ENCODE measurements at places on chromosomes 4 and X. TPM values are rescaled to one million over a fixed set of nuclear protein-coding genes. Genes with fewer than 3 reads are reported as not detected.

DNA sequence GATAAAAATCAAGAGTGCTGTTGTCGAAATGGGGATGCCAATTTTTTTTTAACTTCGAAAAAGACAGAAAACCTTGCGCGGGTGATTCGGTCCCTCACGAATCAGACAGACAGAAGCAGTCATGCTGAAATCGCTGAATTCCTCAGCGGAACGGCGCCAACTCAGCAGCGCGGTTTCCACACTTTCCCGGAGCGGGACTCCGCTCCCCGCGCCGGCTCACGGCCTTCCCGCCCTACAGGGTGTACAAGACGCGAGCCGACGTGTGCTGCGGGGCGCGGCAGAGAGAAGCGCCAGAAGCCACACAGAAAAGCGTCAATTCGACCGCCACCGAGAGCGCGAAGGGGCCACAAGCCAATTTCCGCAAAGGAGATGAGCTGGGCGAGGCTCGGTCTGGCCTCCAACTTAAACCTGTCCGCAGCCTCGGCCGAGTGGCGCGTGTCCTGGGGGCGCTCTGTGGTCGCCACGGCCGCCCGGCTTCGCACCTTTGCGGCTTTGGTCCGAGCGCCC is 1.3 kb downstream of the NEXMIF start:
- peaks cover 3% of the 10 kb centered on the region for H3K4me1 ChIP-seq
- H3K27me3 ChIP-seq: no peaks in the 10 kb centered on the region
- no peaks in the 10 kb centered on the region for H3K36me3 ChIP-seq

DNA sequence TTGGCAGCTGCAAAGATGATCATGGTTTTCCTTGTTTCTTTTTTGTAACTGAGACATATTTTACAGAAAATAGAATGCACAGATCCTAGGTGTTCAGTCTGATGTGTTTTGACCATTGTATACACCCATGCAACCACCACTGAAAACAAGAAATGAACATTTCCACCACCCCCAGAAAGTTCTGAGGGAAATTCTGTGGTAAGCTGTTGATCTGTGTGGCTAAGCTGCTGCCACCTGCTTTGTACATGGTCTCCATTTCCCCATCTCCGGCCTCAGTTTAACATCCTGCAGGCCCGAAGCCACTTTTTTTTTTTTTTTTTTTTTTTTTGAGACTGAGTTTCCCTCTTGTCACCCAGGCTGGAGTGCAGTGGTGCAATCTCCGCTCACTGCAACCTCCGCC is 65.3 kb downstream of the NYX start:
- H3K27me3 ChIP-seq: no peaks in the 10 kb centered on the region
- H3K27ac ChIP-seq: no peak overlapping the region
- no peak overlapping the region for H3K4me3 ChIP-seq
- H3K36me3 ChIP-seq: no peaks in the 10 kb centered on the region
- no peaks in the 10 kb centered on the region for H3K4me1 ChIP-seq

- peak; percentile 80 for DNase-seq
- H3K27me3 ChIP-seq: no peaks in the 10 kb centered on the region
- H3K36me3 ChIP-seq: no peaks in the 10 kb centered on the region
- peaks cover 42% of the 10 kb centered on the region for H3K4me1 ChIP-seq
- no peak overlapping the region for H3K4me3 ChIP-seq
- no peak overlapping the region for H3K27ac ChIP-seq
Observed at GRCh38 chr4:52250154-52250553, 199.1 kb downstream of the SPATA18 start.

DNA sequence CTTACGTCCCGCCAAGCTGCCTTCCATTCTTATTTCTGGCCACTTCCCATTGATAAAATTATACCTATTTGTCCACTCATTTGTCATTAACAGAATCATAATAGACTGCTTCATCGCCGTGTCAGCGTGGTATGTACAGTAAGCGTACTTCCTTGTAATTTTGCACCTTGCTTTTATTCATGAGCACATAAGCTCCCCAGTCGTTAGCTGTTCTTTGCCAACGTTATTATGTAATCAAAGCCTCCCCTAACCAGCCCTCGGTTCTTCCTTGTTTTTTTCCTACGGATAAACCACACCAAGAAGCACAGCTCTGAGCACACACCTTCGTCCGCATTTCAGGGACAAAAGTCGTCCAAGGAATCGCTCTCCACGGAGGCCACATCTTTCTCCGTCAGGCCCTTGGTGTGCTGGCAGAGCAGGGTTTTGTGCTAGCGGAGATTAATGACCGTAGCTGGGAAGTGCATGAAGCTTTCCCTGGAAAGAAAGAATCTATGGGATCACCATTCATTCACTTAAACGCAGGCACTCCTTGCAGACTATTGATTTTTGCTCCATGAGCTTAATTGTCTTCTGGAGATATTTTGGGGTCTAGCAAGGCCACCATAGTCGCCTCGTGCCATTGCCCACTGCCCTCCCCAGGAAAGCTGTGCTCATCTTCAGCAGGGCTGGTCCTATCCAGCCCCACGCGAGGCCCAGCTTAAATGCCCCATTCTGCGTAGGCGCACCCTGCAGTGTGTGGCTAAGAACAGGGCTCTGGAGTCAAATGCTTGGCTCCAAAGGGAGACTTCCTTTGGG is 200.9 kb upstream of the PSAPL1 start:
- H3K36me3 ChIP-seq: no peaks in the 10 kb centered on the region
- H3K27ac ChIP-seq: no peak overlapping the region

EDNRA gene
- total RNA-seq: 8.8 TPM

- H3K4me3 ChIP-seq: no peak overlapping the region
- peaks cover 7% of the 10 kb centered on the region for H3K27me3 ChIP-seq
- no peaks in the 10 kb centered on the region for H3K36me3 ChIP-seq
- H3K27ac ChIP-seq: no peak overlapping the region
- DNase-seq: no peak
Observed at GRCh38 chr4:40193016-40193571, 3.7 kb upstream of the RHOH start.

DNA sequence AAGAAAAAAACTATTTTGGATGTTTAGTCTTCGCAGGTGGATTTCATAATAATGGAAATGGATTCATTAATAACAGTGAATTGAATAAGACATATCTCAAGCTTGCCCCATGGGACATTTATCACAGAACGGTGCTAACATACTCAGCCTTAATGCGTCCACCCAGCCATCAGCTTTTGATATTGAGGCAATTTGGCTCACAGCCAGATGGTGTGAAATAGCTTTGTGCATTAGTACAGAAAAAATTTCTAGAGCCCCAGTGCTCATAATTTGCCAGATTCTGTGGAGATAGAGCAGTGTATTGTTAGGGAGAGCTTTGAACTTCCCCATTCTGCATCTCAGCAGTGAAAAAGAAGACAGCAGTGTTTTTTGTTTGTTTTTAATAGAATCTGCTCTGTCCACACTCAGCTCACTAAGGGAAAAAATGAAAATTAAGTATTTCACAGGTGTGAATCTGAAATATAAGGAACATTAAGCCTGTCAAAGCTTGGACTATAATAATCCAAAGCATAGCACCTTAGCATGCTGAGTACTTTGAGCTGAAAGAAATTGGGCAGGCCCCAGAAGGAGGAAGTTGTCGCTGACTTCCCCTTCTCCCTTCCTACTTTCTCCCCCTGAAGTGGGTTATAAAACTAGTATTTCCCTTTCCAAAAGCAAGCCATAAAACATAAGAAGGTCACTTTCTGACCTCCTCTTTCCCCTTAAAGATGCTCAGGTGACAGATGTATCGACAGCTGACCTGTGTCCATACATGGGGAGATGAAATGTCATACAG is 295.8 kb downstream of the MAGEB5 start:
- H3K4me1 ChIP-seq: no peaks in the 10 kb centered on the region
- H3K4me3 ChIP-seq: no peak overlapping the region
- H3K27ac ChIP-seq: no peak overlapping the region
- H3K27me3 ChIP-seq: no peaks in the 10 kb centered on the region

- DNase-seq: no peak
- H3K36me3 ChIP-seq: no peaks in the 10 kb centered on the region
- H3K27ac ChIP-seq: no peak overlapping the region
- no peak overlapping the region for H3K4me3 ChIP-seq
Observed at GRCh38 chr4:93319041-93319440, 509.5 kb upstream of the ATOH1 start.

GRCh38 chrX:93322110-93322509 is 351.3 kb downstream of the NAP1L3 start:
- DNase-seq: no peak
- H3K27ac ChIP-seq: no peak overlapping the region
- no peaks in the 10 kb centered on the region for H3K4me1 ChIP-seq
- H3K36me3 ChIP-seq: no peaks in the 10 kb centered on the region
- H3K4me3 ChIP-seq: no peak overlapping the region

DNA sequence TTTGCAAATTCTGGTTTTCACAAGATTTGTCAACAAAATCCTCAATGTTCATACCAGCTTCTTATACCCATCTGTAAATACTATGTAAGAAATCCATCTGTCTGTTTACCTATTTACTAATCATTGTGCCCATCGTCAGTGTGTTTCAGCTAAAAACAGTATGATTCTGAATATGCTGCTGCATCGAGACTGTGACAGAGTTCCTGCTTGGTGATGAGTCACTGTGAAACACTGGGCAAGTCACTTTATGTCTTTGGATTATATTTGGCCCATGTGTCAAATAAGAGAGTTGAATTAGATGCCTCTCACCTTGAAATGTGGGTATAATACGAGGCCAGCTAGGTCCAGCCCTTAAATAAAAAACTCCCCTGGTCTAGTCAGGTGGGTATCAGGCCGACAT is 79.3 kb downstream of the CBLL2 start:
- H3K27ac ChIP-seq: no peak overlapping the region
- no peak overlapping the region for H3K4me3 ChIP-seq
- H3K4me1 ChIP-seq: no peaks in the 10 kb centered on the region
- no peak for DNase-seq

DNA sequence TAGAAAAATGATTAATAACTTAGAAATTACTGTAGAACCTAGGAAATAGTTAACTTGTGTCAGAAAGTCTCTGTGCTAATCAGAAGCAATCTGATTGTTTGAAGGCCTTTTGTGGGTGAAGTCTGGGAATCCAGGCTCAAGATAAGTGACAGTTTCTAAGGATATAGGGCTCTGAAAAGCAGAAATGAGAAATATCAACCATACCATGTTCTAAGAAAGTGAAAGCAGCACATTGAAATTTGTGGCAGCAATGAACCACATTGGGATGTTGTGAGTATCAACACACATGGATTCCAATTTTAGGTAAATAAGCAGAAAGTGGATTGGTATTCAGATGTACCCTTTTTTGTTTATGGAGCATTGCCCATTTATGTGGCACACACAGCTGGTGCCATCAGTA is 464.6 kb downstream of the IL15 start:
- no peaks in the 10 kb centered on the region for H3K27me3 ChIP-seq
- no peaks in the 10 kb centered on the region for H3K4me1 ChIP-seq
- no peaks in the 10 kb centered on the region for H3K36me3 ChIP-seq
- DNase-seq: no peak
- H3K27ac ChIP-seq: no peak overlapping the region

DOK7 gene
- 35.7 TPM for total RNA-seq

DNA sequence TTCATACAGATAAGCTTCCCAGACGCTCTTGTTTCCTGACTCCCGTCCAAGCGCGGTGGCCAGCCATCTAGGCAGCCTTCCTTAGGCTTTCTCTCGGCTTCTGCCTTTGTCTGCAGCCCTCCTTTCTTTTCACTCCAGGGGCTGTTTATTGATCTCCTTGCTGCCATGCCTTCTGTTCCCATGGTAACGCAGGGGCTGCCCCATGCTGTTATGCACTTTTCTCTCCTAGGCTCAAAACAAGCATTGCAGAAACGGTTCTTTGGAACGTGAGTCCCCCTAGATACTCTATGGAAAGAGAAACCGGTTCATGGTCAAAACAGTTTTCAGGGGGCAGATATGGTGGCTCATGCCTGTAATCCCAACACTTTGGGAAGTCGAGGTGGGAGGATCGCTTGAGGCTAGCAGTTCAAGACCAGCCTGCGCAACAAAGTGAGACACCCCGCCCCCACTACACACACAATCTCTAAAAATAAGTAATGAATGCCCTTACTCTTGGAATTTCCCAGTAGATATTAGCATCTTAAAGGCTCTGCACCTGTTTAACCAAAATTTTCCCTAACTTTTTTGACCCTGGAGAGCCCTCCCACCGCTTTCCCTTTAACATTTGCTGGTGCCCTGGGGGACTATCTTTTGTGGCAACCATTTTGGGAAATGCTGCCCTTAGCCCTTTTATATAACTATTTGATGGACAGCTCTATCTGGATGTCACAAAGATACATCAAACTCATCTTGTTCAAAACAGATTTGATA is 53.9 kb upstream of the ZNF157 start:
- no peaks in the 10 kb centered on the region for H3K4me1 ChIP-seq
- no peak for DNase-seq
- H3K27me3 ChIP-seq: no peaks in the 10 kb centered on the region
- no peak overlapping the region for H3K4me3 ChIP-seq
- H3K27ac ChIP-seq: no peak overlapping the region

DNA sequence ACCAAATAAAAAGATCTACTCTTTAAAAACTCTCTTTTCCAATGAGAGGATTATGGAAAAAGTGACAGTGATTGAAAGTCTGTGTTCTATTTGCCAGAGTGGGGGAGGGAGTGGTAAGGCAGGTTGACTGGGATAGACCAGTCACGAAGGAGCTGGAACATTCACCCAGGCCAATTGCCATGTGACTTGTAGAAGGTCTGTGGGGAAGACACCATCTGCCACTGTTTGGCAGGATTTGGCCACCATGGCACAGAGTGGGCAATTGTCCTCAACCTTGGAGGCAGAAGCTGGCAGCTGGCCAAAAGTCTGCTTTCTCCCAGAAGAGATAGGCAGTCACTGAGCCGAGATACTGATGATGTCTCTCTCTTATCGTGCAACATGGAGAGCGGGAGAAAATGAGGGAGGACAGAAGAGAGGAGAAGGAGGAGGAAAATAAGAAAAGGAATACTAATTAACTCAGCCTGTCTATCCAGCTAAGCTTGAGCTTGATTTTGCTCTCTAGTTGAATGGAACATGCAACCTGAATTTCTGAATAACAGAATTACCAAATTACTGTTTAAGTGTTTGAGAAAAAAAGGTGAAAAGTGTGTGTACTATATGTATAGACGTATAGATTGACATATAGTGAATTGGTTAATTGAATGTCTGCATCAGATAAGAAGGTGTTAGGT is 267.1 kb downstream of the ARHGAP24 start:
- H3K27me3 ChIP-seq: no peaks in the 10 kb centered on the region
- H3K27ac ChIP-seq: peak overlapping the region; percentile 15
- H3K36me3 ChIP-seq: no peaks in the 10 kb centered on the region
- DNase-seq: peak; percentile 39

GRCh38 chr4:48027653-48028052 is 11.1 kb downstream of the NIPAL1 start:
- no peaks in the 10 kb centered on the region for H3K27me3 ChIP-seq
- DNase-seq: no peak
- no peak overlapping the region for H3K4me3 ChIP-seq
- H3K4me1 ChIP-seq: peaks cover 5% of the 10 kb centered on the region
- H3K27ac ChIP-seq: no peak overlapping the region

FIP1L1 gene
- total RNA-seq: 41.9 TPM

GRCh38 chr4:87232216-87232615 is 11.8 kb upstream of the KLHL8 start:
- H3K4me3 ChIP-seq: no peak overlapping the region
- no peaks in the 10 kb centered on the region for H3K4me1 ChIP-seq
- H3K27ac ChIP-seq: no peak overlapping the region
- no peaks in the 10 kb centered on the region for H3K27me3 ChIP-seq
- DNase-seq: no peak

All from heart right ventricle (tissue), 16 donors.